ENCODE measurements at places on chromosomes 3 and 15.

- DNase-seq: peak; percentile 79
Measured at GRCh38 chr3:57078635-57079473, 18.4 kb downstream of the SPATA12 start.

- no peak for DNase-seq
Measured at GRCh38 chr3:196292286-196292923, 4.9 kb upstream of the PCYT1A start.

GRCh38 chr3:30139283-30139682 lies 467.1 kb upstream of the TGFBR2 start:
- DNase-seq: no peak

DNA sequence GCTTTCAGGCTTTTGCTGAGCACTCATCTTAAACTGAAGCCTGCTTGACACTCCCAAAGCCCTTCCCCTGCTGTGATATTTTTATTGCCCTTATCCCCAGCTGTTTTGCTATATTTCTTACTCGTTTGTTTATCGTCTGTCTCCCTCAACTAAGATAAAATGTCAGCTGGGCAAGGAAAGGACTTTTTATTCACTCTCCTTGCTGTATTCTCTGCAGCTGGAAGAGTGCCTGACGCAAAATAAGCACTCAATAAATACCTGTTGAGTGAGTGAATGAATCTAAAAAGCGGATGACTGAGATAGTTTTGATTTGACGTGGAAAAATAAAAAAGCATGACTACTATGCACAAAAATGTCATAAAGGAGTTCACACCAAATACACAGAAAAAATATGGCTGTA lies 84.8 kb upstream of the POMGNT2 start:
- DNase-seq: no peak

DNA sequence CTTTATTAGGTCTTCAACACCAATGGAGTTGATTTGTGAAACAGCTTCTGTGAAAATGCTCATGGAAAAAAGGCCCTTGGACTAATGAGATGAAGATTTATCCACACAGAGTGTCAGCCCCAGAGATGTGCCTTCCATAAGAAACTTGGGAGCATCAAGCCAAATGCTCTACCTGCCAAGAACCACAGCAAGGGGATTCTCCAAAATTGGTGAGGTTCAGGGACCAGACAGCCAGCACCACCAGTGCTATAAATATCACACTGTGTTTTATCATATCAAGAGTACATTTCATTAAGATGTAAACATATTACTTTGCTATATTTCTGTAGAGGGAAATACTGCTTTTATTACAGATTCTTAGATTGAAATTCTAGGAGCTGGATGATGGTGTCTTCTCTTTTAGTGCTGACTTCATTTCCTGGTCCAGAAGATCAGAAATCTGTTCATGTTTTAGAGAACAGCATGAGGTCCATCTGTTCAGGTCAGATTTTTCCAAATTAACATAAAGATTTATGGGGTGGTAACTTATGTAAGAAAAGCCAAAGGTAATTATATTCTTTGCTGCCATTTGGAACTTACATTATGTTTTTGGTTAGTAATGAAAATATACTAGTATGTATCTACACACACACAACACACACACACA lies 17.7 kb downstream of the SLC35G2 start:
- no peak for DNase-seq

DNA sequence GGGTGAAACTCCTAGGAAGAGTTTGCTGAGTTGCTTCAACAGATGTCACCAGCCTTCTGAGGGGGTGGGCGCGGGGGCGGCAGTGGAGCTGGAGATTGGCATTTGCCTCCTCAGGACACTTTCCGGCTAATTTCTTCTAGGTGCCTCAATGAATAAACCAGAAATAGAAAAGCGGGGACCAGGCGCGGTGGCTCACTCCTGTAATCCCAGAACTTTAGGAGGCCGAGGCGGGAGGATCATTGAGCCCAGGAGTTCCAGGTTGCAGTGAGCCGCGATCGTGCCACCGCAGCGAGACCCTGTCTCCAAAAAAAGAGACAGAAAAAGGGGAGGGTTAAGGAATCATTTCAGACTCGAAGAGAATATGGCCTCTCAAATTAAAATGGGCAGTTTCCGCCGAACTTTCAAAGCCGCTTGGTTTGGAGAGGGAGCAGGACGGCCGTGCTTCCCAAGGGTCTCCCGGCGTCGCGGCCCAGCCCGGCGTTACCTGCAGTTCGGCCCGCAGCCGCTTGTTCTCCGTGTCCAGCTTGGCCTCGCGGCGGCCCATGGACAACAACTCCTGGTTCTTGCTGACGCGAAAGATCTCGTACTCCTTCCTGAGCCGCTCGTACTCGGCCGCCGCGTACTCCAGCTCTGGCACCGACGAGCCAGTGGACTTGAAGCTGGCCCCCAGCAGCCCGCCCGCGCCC lies 587 bp downstream of the NPHP3 start:
- DNase-seq: peak; percentile 85

DNA sequence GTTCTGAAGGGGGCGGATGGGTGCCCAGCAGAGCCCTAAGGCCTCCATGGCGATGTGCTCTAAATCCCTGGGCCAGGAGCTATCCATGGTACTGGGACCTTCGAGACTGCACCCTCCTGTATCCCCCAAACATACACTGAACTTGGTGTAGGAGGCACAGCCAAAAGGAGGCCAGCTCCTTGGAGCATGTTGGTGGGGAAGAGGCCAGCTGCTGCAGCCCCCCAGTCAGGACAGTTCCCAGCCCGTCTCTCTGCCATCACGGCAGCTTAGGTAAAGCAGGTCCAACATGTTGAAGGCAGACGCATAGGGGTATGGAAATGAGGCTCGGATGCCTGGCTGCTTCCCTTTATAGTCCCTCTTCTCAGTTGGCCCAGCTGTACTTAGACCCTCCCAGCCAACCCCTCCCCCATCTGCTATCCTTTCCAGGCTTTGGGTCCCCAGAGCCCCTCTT lies 1.8 kb downstream of the CAMKV start:
- DNase-seq: peak; percentile 78

- peak; percentile 95 for DNase-seq
Measured at GRCh38 chr15:42495361-42496212, at the start of gene SNAP23. Gene SNAP23, plus strand, starts transcription at chr15:42495634. Its CDS starts 16,213 bp downstream, at chr15:42511847.

GRCh38 chr3:157606011-157606851 lies 103.0 kb upstream of the VEPH1 start:
- DNase-seq: peak; percentile 90

DNA sequence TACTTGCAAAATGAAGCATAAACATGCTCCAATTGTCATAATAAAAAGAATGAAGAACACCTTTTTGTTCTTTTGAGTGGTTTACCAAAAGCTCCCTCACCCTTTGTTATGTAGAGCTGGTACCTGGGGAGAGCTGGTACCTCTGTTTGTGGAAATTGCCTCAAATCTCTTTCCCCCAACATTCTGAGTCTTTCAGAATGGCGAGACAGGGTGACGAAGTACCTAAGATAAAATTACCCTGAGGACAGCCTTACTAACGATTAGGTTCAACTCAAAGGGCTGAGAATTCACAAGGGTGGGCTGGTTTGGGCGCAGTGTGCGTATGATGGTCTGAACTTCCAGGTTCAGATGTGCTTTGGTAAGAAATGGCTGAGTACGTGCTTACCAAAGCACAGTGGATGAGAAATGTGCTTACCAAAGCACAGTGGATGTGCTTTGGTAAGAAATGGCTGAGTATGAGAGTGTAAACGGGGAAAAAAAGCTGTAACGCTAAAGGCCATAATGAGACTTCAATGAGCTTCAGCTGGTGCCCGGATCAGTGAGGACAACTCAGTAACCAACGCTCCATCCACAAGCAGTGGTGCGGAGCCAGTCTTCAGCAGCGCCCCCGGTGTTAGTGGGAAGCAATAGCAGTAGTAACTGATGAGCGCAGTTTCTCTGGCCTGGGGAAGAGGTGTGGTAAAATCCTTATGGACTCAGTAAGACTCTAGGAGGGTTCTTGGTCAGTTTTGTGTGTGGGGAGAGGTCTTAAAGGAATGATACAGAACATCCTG lies 72.3 kb upstream of the LRIG1 start:
- no peak for DNase-seq

GRCh38 chr3:77014226-77014625 lies 25.7 kb upstream of the ROBO2 start:
- DNase-seq: no peak

- no peak for DNase-seq
Measured at GRCh38 chr3:74167926-74168325, 446.5 kb downstream of the CNTN3 start.

DNA sequence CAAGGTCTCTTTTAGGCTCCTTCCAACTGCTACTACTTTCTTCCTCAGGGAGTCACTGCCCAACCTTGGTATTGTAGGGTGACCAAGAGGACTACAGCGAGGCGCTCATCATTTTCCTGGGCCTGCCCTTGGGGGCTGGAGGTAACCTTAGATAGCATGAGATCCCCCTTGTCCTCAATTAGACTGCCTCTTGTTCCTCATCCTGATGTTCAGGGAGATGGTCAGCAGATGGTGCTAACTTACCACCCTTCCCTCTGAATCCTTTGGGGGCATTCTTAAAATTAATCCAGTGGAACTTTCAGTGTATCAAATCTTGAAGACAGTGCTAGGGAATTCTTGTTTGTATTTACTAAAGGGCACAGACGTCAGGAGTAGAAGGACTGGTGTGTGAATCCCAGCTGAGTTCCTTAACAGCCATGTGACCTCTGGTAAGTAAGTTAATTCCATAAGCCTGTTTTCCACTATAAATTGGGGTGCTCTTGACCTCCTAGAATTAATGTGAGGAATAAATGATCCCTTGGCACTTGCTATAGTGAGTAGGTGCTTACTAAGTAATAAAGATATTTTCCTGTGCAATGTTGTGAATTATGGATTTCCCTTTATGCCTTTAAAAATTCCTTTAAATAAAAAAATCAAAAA lies 4.1 kb upstream of the CLPX start:
- peak; percentile 89 for DNase-seq

Data from eye (tissue), 1 donor.